ENCODE measurements at places on chromosomes 6 and 20. TPM values are rescaled to one million over a fixed set of nuclear protein-coding genes. Genes with fewer than 3 reads are reported as not detected.

RAET1L gene
- total RNA-seq: not detected

DNA sequence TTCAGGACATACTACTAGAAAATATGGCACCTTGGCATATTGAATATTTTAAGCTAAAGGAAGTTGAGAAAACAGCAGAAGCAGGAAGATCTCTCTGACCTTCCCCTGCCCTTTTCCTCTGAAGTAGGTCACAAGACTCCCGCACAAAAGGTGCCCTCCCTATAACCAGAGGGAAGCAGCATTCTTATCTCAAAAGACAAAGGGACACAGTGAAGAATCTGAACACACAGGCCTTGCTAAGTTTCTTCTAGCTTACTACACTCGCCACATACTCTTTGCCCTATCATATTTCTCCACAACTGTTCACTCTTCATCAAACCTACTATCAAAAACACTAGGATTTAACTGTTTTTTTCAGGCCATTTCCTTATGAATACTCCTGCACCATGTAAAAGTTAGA is 151.2 kb downstream of the ELOVL4 start:
- H3K36me3 ChIP-seq: no peaks in the 10 kb centered on the region
- no peak overlapping the region for H3K27ac ChIP-seq
- DNase-seq: no peak

DNA sequence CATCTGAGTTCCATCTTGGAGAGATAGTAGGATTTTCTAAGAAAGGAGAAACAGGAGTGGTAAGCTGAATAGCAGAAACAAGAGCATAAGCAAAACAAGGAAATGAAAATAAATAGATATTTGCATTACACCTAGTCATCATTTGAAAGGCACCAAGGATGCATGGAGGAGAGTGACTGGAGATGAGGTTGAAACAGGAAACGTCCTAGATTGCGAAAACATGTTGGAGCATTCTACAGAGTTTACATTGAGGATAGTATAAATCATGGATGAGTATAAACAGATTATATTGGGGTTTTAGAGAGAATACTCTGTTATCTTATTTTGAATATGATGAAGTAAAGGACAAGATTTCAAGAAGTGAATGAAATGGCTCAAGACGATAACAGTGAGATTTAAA is 507.3 kb downstream of the EYS start:
- H3K36me3 ChIP-seq: no peaks in the 10 kb centered on the region
- H3K4me3 ChIP-seq: no peak overlapping the region
- no peaks in the 10 kb centered on the region for H3K4me1 ChIP-seq

GRCh38 chr6:31087494-31088089 is 24.8 kb downstream of the C6orf15 start:
- peaks cover 4% of the 10 kb centered on the region for H3K4me1 ChIP-seq
- H3K4me3 ChIP-seq: no peak overlapping the region
- peak; percentile 85 for DNase-seq
- H3K27ac ChIP-seq: no peak overlapping the region
- no peaks in the 10 kb centered on the region for H3K36me3 ChIP-seq

DNA sequence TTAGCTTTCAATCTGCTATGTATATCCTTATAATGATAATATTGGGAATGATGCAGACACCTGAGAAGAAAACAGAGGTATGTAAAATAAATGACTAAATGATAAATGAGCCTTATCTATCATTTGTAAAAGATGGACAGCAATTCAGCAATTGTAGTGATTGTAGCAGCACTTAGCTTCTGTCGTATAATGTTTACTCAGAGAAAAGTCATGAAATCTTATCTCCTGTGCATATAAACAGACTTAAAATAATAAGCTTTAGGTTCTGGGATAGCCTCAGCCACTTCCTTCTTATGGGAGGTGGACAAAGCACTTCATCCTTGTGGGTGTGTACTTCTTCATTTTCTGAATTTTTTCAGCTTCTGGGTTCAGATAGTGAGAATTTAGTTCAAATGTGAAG is 324.8 kb upstream of the MAP3K7 start:
- no peak overlapping the region for H3K27ac ChIP-seq
- no peaks in the 10 kb centered on the region for H3K27me3 ChIP-seq
- H3K36me3 ChIP-seq: no peaks in the 10 kb centered on the region

All from thyroid gland (tissue), 4 donors.